Vagina (tissue), 2 donors: ENCODE measurements at places on chromosomes 3 and 15.

GRCh38 chr3:188154809-188155574 is 1.0 kb downstream of the LPP start:
- DNase-seq = no peak

DNA sequence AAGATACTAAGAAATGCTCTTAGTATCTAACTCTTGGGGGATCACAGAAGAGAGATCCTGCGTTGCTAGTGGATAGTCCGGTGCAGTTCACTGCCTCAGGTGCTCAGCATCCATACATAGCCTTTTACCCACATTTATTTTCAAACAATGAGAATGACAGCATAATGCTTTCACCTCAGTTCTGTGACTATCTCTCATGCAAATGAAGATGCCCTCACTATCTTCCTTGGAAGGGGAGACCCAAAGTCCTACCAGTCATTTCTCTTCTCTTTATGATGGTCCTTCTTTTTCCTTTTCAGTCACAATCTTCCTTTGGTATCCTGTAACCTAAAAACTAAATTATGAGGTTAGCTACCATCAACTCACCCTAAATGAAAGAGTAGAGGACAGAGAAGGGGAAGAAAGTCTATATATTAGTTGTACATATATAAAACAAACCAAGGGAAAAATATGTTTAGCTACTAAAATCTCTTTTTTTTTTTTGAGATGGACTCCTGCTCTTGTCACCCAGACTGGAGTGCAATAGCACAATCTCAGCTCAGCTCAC is 30.9 kb upstream of the SLC28A2 start:
- no peak for DNase-seq

- no peak for DNase-seq
Measured at GRCh38 chr3:112126511-112126911, 6.5 kb downstream of the GCSAM start.

DNA sequence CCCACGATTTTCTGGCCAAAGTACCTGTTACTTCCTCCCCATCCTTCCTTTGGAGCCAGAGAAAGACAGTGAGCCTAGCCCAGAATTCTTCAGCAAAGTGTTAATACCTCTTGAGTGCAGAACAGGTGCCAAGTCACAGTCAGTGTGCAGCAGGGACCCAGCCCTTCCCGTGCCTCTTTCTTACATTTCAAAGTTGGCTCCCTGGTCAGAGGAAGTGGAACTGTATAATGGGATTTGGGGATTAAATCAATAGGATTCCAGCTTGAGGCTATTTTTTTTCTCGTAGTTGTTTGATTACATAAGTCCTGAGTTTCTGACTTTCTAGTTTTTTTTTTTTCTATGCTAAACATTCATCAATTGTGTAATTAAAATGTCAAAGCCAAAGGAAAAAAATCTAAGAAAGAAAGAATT is 52.6 kb upstream of the ABHD10 start:
- DNase-seq = no peak

DNA sequence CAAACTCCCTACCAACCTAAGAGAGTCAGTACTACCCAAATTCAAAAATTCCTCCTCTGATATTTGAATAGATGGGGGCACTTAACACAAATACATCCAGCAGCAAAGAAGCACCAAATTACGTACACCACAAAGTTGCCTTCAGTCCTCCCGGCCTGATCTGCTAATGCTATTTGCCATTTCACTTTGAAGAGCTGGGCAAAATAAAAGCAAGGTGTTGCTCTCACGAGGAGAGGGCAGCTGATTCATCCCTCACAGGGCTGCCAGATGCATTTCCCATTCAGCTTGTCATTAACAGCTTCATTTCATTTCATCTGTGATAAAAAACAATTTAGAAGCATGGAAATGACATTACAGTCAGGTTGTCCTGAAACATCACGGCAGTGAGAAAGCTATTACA is 283.4 kb upstream of the VEPH1 start:
- DNase-seq = no peak

- DNase-seq = no peak
Measured at GRCh38 chr3:11718637-11719405, 75.1 kb upstream of the VGLL4 start.

- DNase-seq = no peak
Measured at GRCh38 chr3:64880916-64881315, 193.1 kb upstream of the ADAMTS9 start.

DNA sequence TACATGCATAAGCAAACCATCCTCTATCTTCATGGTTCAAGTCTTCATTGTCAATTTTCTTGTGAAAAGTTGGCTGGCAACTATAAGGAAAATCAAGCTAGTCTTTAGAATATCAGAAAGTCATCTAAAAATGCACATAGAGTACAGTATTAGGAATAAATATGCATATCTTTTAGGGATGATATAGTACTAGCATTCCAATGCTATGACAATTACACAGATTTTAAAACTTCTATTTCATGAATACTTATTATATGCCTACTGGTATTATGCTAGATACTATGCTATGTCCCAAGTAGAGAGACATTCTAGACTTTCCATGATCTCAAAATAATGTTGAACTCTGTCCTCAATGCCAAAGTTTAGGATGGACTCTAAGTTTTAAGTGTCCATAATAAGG is 81.3 kb upstream of the NAALADL2 start:
- no peak for DNase-seq

GRCh38 chr3:51680663-51681230 is 9.7 kb downstream of the TEX264 start:
- DNase-seq = no peak

DNA sequence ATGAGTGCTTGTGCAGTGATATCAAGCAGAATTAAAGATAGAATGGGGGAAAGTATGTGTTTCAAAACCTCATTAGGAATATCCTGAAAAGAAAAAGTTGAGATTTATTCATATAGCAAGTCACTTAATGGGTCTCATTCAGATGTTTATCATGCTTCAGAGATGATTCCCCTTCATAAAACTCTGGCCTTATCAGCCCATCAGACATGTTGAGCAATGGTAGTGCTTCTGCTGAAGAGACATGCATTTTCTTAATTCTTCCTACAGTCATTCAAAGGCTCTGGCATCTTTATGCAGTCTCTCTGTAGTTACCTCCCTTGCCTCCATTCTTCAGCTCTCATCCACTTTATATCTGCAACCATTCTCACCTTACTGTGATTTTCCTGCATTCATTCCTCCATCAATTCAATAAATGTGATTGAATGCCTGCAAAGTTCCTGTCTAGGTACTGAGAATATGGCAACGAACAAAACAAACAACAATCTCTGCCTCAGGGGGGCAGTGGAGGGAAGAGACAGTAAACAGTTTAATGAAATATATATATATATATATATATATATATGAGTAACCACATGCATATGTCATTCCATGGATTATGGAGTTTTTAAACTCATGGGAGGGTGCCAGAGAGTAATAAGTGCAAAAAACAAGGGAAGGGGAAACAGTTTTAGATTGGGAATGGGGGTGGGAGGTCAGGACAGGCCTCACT is 138.5 kb downstream of the NECTIN3 start:
- DNase-seq = no peak

DNA sequence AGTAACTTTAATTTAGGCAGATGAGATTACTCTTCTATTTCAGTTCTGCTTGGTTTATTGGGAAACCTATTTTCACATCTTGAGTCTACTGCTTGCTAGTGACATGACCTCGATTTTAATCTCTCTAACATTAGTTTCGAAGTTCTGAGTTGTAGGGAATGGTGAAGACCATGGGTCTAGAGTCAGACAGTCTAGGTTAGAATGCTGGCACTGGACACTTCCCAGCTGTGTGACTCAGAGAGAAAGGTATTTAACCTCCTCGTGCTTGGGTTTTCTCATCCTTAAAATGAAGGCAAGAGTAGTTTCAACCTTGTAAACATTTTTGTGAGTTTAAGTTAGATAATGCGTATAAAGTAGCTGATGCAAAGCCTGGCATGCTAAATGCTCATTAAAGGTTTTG is 422.1 kb downstream of the GRM7 start:
- DNase-seq = no peak

DNA sequence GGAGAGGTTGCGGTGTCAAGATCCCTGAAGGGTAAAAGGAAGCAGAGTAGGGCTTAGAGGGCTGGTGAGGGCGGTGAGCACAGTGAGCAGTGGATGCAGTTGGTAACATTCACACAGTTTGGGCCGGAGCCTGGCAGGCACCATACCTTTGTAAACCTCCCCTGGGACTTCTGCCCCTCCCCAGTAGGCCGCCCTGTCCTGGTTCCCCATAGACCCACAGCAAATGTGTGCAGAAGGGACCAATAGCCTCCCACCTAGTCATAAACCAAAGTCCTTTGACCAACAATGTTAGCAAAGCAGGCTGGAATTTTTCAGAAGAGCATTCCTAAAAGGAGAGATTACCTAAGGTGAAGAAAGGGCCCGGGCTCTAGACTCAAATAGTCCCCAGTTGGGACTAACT is 1.7 kb upstream of the PHGR1 start:
- DNase-seq = no peak

- DNase-seq = no peak
Measured at GRCh38 chr3:47083786-47084185, 80.1 kb downstream of the SETD2 start.

GRCh38 chr3:147872568-147872967 is 463.4 kb downstream of the ZIC1 start:
- DNase-seq = no peak

DNA sequence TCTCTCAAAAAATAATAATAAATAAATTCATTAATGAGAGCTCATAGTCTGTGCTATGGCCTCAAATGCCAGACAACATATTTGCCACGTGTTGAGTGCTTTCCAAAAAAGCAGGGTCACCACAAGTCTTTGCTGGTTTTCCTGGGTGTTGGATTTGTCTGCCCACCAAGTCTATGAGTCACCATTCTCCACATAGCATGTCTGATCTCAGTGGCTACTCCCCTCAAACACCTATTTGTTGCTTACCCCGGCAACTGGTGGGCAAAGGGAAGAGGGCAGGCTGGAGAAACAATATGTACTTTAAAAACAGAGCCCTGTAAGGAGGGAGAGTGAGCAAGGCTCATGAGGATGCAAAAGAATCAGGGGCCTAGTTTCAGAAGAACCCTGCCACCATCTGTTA is 120.0 kb upstream of the ARRDC4 start:
- DNase-seq = no peak

DNA sequence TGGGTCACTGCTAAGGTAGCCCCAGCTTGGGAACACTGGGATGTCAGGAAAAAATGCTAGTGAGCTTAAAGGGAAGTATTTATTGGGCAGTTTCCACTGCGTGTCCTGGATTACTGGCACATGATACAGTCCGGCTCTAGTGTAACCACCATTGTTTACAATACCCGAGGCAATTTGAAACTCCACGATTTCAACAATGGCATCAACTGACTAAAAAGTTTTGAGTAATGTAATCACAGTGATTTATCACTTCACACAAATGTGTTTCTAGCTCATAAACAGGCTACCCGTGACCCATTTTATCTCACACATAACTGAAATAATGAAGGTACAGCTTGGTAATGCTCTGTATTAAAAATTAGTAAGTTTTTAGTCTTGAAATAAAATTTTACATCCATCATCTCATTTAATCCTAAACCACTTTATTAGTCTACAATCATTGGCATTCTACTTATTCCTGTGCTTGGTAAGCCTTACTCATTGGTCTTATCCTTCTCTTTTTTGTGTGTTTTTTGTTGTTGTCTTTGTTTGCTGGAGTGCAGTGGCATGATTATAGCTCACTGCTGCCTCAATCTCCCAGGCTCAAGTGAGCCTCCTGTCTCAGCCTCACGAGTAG is 7.6 kb downstream of the ZMAT3 start:
- no peak for DNase-seq

DNA sequence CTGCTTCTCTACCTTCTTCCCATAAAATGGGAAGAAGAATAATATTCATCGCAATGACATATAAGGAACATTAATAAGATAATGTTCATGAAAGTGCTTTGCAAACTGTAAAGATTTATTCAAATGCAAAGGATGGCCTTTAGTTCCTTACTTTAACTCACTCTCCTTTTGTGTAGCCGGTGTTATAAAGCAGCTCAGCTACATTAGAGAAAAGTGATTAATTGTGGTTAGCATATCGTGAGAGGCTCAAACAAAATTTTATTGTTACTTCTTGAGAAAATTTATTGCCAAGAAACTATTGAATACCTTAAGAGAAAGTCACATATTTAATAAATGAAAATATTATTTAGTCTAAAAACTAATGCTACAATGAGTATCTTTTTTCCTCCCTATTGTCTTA is 250.7 kb upstream of the NR2E3 start:
- no peak for DNase-seq

DNA sequence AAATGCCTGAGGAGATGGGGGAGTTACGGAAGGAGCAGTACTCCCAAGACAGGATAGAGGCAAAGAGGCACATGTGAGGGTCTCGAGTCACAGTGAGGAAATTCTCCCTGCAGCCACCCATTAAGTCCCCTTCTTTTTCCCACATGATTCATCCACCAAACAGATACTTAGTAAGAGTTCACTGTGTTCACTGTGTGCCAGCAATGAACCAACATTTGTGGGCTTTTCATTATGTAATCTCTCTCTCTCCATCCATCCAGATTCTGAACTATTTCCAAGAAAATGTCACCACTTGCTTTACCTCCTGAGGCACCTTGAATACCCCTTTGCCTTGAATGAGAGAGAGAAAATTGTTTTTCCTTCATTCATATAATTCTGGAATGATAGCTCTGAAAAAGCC is 24.6 kb upstream of the LRRFIP2 start:
- no peak for DNase-seq

DNA sequence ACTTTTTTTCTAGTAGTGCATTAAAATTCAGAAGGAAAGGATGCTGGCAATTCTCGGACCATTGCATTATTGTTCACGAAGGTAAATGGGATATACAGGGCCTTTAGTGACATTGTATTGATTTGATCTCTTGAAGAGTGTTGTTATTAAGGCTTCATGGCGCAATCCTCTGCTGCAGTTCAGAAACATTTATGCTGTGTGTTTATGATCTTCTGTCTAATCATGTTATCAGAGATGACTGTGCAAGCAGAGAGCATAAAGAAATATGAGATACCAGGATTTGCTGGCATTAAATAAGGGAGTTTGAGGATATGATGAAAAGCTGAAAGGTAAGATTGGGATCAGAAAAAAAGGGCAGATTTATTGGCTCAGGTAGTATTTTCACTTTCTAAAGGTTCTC is 180.6 kb downstream of the EPHA6 start:
- DNase-seq = no peak

DNA sequence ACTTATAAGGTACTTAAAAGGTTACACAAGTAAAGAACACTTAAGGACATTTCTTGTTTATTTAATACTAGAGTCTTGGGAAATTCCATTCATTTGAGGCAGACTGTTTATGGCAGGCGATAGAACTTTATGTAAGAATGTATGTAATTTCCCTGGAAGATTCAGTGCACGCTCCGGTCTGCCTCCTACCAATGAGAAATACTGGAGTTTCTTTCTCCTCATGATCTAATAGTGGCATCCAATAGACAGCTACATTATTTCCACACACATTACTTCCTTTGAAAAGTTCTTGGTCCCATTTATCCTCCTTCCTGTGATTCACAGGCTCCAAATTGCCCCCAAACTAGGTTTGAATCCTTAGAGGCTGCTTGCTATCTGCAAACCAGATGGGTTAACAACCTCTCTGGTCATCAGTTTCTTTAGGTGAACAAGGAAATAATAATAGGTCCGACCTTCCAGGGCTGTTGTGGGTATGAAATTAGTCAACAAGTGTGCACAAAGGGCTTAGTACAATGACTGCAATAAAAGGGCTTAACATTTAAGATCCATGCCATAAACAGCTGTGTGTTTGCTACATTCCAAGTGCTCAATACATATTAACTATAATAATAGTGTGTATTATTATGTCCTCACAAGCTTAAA is 30.7 kb downstream of the EIF4E3 start:
- no peak for DNase-seq

GRCh38 chr3:123330441-123330991 is 118.4 kb downstream of the ADCY5 start:
- DNase-seq = no peak

- no peak for DNase-seq
Measured at GRCh38 chr3:179558742-179559364, 3.9 kb upstream of the ACTL6A start.
